Activated CD4-positive, alpha-beta T cell treated with anti-CD3 and anti-CD28 coated beads for 36 hours (primary cell): ENCODE measurements at places on chromosomes 5 and 9. TPM values are rescaled to one million over a fixed set of nuclear protein-coding genes. Genes with fewer than 3 reads are reported as not detected.
A peak's percentile ranks its signal among the peaks of the same experiment; 100 is the strongest.

GRCh38 chr9:134165357-134166315 is 1.3 kb upstream of the RNU6ATAC start:
- DNase-seq: peak; percentile 66

The C7 gene
- not detected for total RNA-seq

DNA sequence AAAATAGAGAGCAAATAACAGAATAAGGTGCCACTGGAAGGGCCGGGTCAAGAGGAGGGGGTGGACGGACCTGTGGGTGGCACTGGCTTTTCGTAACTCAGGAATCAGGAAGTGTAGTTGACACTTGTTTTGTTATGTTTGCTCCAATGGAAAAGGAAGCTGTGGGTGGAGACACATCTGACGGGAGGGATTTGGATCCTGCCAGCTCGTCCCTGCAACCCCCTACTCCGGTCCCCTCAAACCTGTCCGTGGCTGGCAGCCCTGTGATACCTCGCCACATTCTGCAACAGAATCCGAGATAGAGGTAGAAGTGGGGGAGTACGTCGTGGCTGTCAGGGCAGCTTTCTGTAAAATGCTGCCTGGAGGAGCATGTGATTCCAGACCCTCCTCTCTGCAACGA is 104.2 kb upstream of the IER5L start:
- no peak for DNase-seq

The EGR1 gene
- total RNA-seq: 48.8 TPM

DNA sequence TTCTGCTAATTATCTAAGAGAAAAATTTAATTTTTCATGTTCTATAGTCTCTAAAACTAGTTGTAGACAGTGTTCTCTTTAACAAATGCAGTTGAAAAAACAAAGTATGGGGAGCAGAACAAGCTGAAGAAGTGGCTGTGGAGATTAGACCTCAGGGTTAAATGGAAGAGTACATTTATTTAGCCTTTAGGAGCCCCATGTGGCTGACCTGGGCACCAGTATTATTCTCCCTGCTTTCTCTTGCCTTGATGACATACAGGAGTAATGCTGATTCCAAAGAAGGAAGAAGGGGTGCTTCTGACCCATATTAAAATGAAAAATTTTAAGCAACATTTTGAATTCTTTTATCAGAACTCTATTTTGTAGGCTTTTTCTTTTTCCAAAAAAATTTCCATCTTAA is 312.3 kb upstream of the RIOK2 start:
- no peak for DNase-seq

DNA sequence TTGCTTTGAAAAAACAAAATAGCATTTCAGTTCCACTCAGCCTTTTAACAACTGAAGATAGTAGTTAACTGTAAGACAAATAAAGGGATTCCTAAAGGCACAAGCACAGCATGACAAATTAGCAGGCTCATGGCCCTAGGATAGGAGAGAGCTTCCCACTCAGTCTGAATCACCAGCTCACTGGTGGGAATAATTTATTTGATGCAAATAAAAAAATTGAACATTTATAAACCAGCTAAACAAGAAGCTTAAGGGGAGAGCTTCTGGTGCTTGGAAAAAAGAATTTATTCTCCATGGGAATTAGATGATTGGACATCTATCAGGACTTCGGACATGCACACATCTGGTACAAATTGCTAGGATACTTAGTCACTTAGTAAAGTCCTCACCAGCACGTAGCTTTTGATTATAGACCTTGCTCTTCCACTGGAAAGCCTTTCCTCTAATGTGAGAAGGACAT is 294.1 kb upstream of the TNC start:
- DNase-seq: no peak

GRCh38 chr9:117485176-117485575 is 70.3 kb upstream of the ASTN2 start:
- no peak for DNase-seq

DNA sequence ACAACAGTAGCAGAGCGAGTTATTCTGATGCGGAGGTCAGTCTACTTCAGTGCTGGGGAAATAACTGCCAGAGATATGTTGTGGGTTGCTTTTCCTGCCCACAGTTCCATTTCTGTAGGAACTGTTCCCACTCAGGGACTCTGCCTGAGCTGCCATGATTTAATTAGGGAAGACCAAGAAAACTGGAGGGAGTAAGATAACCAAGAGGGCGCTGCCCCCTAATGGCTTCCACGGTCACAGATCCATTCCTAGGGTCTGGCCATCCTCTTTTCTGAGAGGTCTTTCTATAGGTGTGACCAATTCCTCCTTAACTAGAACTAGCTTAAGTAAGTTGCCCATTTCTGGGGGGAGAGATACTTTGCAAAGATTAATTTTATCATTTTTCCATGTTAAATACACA is 125.9 kb downstream of the APBA1 start:
- no peak for DNase-seq

DNA sequence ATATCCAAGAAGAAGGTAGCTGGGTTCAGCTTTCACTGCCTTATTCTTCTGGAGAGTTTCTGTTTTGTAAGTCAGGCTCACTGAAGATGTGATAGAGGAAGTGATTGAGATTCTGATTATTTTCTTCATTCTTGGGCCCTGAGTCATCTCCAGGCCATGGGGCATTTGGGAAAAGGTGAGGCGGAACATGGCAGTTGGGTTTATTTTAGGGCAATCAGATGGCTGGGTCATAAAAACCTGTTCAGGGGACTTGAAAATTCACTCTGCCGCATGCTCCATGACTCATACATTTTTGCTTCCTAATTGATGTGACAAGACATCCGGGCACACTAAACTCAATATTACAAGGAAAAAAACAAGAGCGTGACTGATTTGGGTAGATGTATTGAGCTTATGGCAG is 265.7 kb upstream of the KLF4 start:
- DNase-seq: no peak

The GAPT gene
- not detected for total RNA-seq

DNA sequence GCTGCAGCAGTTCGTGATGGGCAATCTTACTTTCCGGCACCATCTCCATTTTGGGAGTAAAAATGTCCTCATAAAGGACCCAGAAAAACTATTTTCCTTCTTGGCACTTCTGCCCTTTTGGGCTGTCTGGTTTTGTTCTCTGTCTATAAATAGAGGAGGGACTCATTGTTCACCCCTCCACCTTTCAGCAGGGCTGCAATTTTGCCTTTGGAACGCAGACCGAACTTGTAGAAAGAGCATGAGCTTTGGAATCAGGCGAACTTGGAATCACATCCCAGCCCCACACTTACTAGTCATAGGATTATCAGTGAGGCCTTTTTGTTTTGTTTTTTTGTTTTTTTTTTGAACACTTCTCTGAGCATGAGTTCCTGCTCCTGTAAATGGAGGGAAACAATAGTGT is 178.1 kb upstream of the IL12B start:
- DNase-seq: no peak

DNA sequence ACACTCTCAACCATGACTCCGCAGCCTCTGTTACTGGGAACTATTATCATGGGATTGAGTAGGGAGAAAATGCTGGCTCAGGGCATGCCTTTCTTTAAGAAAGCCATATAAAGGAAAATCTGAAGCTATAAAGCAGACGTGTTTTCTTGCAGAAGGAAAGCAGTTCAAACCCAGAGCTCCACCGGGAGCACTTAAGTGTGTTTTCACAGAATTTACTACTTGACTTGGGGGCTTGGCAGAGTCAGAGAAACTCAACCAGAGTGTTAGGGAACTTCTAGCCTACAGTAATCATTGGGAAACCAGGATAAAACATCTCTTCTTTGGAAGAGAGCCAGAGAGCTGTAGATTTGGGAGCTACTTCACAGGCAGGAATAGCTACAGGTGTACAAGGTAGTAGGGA is 283.4 kb upstream of the ADRA1B start:
- no peak for DNase-seq

The NME5 gene
- not detected for total RNA-seq

The C5orf46 gene
- total RNA-seq: not detected

The CTSV gene
- total RNA-seq: 0.74 TPM

The CPLANE1 gene
- total RNA-seq: 6.2 TPM

DNA sequence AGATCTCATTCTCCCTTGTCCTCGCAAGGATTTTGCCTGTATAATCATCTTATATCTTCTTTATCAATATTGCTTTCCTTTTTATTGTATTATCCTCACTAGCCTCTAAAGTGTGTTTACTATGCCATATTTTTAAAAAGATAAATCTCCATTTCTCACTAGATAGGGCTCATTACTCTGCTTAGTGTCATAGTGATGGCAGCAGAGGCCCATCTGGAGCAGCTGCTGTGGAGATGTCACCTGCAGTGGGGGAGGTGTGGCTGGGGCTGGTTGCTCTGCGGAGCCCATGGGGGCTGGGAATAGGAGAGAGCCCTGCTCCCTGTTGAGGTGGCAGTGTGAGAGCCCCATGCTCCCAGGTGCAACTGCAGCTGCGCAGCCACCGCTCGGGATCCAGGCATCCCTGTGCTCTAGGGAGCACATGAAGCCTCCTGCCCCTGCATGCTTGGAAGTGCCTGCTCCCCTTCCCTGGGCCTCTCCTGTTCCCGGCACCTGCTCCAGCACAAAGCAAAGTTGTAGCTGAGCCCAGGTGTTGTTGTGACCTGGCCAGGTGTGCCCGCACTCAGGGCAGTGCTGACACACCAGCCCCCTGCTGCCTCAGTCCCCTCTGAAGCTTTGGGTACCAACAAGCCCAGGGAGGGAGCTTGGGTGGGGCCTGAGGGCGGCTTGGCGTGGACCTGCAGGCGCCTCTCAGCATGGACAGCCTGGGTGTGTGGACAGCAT is 144.6 kb upstream of the MRPS30 start:
- DNase-seq: no peak

- peak; percentile 28 for DNase-seq
Observed at GRCh38 chr9:111399772-111400563, 69.9 kb upstream of the OR2K2 start.

DNA sequence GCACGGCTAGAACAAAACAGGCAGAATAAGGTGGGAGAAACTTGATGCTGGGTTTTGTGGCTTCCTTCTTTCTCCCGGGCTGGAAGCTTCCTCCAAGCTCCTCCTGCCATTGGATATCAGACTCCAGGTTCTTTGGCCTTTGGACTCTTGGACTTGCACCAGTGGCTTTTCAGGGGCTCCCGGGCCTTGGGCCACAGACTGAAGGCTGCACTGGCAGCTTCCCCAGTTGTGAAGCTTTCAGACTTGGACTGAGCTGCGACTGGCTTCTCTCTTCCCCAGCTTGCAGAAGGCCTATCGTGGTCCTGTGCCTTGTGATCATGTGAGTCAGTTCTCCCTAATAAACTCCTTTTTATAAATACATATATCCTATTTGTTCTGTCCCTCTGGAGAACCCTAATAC is 364.4 kb downstream of the DNAH5 start:
- no peak for DNase-seq

- peak; percentile 61 for DNase-seq
Observed at GRCh38 chr5:32280656-32281081, 32.1 kb downstream of the MTMR12 start.

- no peak for DNase-seq
Observed at GRCh38 chr5:38465061-38465460, 91.4 kb downstream of the LIFR start.

- DNase-seq: no peak
Observed at GRCh38 chr9:83196946-83197345, 134.0 kb upstream of the RASEF start.

The WDR31 gene
- total RNA-seq: 1.7 TPM

GRCh38 chr5:22277006-22277405 is 576.1 kb downstream of the CDH12 start:
- no peak for DNase-seq

- DNase-seq: no peak
Observed at GRCh38 chr5:127031863-127032232, 1.5 kb upstream of the MARCHF3 start.

The OR1J4 gene
- total RNA-seq: not detected

The PLCXD3 gene
- total RNA-seq: not detected

DNA sequence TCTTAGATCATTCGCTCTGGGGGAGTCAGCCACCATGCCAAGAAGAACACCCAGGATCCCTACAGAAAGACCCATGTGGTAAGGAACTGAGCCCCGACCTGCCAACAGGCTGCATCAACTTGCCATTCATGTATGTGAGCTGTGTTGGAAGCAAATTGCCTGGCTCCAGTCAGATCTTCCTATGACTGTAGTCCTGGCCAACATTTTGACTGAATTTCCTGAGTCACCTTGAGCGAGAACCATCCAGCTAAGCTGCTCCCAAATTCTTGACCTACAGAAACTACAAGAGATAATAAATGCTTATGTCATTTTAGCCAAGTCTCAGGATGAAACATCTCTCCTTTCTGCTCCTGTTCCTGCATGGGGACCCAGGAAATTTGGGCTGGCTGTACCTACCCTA is 40.0 kb upstream of the SLC44A1 start:
- no peak for DNase-seq

The VLDLR gene
- 14.5 TPM for total RNA-seq

The TRIM7 gene
- total RNA-seq: 1.4 TPM

DNA sequence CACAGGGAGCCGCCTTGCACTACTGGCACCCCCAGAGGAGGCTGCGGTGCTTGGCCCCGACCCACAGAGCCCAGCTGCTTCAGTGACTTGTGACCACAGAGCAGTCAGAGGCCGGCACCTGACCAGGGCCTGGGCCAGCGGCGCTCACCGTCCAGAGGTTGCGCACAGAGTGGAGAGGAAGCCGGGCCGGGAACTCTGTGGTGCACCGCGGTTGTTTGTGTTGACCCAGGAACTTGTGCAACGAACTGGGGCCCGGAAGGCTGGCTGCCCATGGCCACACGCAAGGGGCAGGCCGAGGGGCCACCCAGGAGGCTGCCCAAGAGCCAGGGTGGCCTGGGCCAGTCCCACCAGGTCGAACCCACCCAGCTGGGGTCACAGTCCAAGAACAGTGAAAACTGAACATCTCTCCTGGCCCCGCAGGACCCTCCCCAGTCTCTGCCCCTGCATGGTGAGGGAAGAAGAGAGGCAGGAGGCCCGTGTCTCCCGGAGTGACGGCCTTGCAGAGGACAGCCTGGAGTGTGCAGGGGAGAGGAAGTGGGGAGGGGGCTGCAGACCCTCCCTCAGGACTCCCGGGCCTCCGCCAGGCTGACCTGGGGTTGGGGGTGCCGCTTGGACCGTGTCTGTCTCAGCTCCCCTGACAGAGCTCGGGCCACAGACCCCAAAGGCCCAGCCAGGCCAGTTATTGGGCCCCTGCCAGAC is 42.8 kb upstream of the EGFL7 start:
- no peak for DNase-seq

The TEK gene
- total RNA-seq: not detected

The IFNA13 gene
- not detected for total RNA-seq

The SMIM33 gene
- total RNA-seq: 0.46 TPM

DNA sequence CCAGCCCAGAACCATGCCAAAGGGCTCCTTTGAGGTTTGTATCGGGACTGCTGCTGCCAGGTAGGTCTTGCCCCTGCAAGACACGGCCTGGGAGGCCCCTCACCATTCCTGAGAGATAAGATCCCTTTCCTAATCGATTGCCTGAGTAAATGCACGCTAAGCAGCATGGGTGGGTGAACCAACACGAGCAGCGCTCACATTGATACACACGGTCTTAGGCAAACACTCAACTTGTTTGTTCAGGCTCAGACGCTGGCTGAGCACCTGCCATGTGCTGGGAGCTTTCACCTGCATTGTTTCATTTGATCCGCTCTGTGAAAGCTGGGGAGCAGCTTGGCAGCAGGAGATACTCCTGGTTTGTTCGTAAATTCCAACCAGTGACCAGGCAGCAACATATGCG is 76.9 kb upstream of the NEURL1B start:
- DNase-seq: no peak

The CNTNAP3B gene
- not detected for total RNA-seq

GRCh38 chr5:88544671-88545070 is 276.0 kb upstream of the TMEM161B start:
- no peak for DNase-seq
